BJ (cell line): ENCODE measurements at places on chromosomes 1 and 21. TPM values are rescaled to one million over a fixed set of nuclear protein-coding genes. Genes with fewer than 3 reads are reported as not detected.

DNA sequence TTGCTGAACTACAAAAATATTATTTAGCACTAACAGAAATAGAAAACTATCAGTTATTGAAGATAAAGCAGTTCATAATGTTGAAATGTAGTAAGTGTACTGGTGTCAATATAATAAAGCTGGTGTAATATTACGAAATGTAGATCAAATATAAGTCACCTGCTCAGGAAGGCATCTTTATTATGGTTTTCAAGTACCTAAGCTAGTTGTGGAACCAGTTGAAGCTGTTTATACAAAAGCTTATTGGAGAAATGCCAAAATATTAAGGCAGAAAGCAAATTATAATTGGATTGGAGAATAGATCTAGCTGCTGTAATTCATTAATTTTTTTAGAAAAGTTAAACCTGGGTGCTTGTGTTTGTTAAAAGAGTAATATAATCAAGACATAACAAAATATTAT lies 6.2 kb upstream of the MARK1 start:
- DNase-seq: no peak

DNA sequence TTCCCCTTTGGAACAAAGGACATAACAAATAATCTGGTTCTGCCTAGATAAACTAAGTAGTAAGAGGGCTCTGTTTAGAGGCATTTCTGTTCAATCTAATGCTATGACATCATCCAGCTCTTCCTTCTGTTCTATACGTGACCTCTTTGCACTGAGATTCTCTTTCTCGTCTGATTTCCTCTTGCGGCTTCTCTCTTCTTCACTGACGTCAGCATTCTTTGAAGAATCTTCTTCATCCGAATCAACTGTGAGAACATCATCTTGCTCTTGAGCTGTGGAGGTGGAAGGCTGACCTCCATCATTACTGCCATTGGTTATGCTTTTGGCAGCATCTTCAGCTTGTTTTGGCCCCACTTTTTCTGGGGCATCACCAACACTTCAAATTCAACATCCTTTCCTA lies 130.4 kb downstream of the HS2ST1 start:
- DNase-seq: no peak

- no peak for DNase-seq
These were observed 23.7 kb downstream of the WARS2 start for GRCh38 chr1:119116725-119117124.

DNA sequence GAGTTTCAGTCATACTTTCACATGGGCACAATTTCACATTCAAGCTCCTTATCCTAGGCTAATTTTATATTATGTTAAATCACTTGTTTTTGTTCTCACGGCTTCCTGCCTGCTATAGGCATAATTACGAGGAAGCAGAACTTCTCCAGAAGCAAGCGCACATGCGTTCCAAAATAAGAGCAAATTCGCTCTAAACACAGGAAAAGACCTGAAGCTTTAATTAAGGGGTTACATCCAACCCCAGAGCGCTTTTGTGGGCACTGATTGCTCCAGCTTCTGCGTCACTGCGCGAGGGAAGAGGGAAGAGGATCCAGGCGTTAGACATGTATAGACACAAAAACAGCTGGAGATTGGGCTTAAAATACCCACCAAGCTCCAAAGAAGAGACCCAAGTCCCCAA lies at the start of gene CORT:
TSS of gene CORT (plus strand) at position 281 of the 400 bp plus-strand sequence. CDS start 193 bp downstream, outside the sequence.
- no peak for DNase-seq

The A3GALT2 gene
- polyA plus RNA-seq: not detected in 2 replicates

DNA sequence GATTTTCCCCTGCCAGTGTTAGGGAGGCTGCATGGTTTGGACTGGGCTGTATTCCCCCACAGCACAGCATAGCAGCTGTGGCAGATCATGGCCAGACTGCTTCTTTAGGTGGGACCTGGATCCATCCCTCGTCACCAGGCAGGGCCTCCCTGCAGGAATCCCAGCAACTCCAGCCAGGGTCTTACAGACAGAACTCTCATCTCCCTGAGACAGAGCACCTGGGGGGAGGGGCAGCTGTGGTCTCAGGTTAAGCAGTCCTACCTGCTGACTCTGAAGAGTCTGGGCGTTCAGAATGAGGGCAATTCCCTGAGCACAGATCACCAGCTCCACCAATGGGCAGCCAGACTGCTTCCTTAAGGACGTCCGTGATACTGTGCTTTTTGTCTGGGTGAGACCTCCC lies 47.9 kb upstream of the C1orf115 start:
- DNase-seq: no peak

- no peak for DNase-seq
These were observed 117.7 kb downstream of the NUF2 start for GRCh38 chr1:163439471-163439870.

The NTRK1 gene
- 0.02 TPM in 1 of 2 replicates, not detected in the other for polyA plus RNA-seq

The PTP4A2 gene
- polyA plus RNA-seq: 239 and 455 TPM in 2 replicates

DNA sequence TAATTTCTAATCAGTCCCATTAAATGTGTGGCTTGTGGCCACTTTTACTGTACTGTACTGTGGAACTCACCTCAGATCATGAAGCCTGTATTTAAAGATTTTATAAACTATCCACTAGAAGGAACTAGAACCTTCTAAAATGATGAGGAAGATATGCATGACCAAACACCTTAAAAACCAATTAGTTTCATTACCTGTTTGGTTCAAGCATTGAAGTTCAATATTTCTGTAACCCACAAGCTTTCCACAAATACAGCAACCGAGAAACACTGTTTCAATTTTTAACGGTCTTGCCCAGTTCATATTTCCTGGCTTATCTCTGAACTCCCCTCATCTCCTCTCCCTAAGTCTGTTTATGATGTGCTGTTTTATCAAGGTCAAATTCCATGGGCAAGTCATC lies 264.3 kb upstream of the PLD5 start:
- DNase-seq: no peak

The KCNJ9 gene
- not detected in 2 replicates for polyA plus RNA-seq

DNA sequence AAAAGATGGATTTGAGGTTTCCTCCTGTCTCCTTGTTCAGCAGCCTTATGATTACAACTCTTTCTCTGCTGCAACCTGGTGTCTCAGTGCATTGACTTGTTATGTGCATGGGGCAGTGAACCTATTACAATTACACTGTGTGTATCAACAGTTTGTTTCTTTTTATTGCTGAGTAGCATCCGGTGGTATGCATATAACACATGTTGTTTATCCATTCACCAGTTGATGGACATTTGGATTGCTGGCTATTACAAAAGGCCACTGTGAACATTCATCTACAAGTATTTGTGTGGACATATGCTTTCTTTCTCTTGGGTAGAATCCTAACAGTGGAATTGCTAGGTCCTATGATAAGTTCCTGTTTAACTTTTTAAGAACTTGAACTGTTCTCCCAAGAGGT lies 65.9 kb downstream of the FMO4 start:
- DNase-seq: no peak

The OXCT2 gene
- 0.53 and 1.2 TPM in 2 replicates for polyA plus RNA-seq
